Naive thymus-derived CD8-positive, alpha-beta T cell (primary cell): ENCODE measurements at places on chromosomes 16 and 17.

- DNase-seq, result no peak
These were observed 2.3 kb downstream of the STX1B start for GRCh38 chr16:31008149-31008548.

DNA sequence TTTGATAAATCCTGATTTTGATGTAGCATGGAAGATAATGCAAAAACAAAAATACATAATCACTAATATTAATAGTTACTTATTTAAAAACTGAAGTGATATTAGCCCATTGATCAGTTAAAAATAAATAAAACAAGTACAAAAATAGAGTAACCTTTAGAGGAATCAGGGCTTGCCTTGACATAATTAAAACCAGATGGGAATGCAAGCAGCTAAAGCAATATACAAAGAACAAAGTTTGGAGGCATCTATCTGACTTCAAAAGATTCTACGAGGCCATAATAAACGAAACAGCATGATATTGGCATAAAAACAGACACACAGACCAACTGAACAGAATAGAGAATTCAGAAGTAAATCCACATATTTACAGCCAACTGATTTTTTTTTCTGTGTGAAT is 15.0 kb upstream of the HEATR3 start:
- no peak for DNase-seq

DNA sequence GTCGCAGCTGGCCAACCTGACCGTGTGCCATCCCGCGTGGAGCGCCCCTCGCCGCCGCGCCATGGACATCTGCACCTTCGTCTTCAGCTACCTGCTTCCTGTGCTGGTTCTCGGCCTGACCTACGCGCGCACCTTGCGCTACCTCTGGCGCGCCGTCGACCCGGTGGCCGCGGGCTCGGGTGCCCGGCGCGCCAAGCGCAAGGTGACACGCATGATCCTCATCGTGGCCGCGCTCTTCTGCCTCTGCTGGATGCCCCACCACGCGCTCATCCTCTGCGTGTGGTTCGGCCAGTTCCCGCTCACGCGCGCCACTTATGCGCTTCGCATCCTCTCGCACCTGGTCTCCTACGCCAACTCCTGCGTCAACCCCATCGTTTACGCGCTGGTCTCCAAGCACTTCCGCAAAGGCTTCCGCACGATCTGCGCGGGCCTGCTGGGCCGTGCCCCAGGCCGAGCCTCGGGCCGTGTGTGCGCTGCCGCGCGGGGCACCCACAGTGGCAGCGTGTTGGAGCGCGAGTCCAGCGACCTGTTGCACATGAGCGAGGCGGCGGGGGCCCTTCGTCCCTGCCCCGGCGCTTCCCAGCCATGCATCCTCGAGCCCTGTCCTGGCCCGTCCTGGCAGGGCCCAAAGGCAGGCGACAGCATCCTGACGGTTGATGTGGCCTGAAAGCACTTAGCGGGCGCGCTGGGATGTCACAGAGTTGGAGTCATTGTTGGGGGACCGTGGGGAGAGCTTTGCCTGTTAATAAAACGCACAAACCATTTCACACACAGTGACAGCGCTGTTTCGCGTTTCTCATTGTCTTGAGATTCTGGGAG is 2.0 kb upstream of the ZACN start:
- DNase-seq, result no peak

DNA sequence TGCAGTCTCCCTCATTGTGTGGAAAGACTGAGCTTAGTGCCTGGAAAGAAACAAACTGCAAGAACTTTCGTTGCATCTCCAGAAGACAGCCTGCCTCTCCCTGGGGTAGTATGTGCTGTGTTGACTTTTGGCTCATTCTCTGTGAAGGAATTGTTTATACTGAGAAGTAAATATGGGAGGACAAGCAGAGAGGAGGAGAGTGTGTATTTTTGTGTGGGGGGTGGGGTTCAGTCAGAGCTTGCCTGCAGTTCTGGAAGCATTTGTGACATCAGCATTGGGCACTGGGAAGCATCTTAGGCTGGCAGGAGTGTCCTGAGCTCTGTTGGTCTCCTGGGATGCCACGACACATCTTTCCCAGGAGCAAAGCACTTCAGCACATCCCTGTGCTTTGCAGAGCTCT is 147.9 kb downstream of the HS3ST3B1 start:
- DNase-seq, result no peak

- no peak for DNase-seq
These were observed 21.4 kb downstream of the MPRIP start for GRCh38 chr17:17063546-17064122.
